ENCODE measurements at places on chromosomes 3 and 15.
A peak's percentile ranks its signal among the peaks of the same experiment; 100 is the strongest.

GRCh38 chr3:139675327-139675726 is 2.4 kb downstream of the NMNAT3 start:
- no peak for DNase-seq

DNA sequence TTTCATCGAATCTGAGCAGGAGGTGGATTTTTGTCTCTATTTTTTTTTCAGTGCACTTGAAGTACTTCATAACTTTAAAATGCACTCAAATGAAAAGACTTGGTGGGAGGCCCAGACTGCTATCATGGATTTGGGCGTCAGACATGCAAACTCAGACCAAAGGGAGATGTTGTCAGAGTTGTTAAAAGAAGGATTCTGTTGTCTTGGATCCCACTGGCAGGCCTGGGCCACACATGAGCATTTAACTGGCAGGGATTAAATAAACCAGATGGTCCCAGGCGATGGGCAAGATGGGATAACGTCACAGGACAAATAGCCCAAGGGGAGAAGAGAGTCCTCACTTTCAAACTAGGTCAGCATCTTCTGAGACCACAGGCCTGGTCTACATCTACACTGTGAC is 15.4 kb downstream of the RTP1 start:
- DNase-seq, result peak; percentile 64

- no peak for DNase-seq
Measured at GRCh38 chr15:53378096-53378800, 381.2 kb downstream of the WDR72 start.

GRCh38 chr15:73286311-73286710 is 82.4 kb downstream of the HCN4 start:
- DNase-seq, result peak; percentile 40

DNA sequence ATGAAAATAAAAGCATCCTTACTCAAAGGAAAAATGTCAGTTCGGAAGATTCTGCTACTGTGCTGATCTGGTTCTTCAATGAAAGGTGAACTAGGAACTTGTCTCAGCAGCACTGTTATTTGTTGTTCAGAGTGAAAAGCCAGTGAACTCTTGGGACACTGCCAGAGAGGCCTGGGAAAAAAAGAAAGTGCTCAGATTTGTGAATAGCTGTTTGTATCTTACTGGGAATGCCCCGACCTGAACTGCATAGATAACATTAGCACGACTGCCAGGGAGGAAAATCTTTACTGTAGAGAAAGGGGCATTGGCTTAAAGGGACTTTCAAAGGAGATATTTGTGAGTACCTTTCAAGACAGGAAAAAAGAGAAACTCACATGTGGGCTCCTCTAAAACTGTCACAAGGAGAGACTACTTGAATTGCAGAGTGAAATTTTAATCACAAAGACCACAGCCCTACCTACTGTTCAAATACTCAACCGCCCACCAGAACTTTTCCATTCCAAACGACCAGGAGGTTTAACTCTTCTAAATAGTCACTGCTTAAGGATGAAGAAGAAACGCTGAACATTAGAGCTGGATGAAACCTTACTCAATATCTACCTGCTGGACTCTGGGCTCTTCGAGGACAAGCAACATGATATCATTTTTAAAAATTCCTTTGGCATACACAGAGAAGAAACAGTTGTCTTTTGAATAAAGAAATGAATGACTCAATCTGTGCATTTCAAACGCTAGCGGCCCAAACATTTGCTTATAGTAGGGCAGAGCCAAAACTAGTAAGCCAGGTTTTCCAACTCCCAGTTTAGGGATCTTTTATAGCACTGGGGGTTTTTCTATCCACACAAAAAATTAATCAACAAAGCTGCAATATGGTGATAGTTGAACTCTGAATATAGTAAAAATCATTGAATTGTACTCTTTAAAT is 13.4 kb downstream of the TAMM41 start:
- no peak for DNase-seq

GRCh38 chr15:60939389-60939788 is 289.7 kb downstream of the RORA start:
- DNase-seq, result no peak

DNA sequence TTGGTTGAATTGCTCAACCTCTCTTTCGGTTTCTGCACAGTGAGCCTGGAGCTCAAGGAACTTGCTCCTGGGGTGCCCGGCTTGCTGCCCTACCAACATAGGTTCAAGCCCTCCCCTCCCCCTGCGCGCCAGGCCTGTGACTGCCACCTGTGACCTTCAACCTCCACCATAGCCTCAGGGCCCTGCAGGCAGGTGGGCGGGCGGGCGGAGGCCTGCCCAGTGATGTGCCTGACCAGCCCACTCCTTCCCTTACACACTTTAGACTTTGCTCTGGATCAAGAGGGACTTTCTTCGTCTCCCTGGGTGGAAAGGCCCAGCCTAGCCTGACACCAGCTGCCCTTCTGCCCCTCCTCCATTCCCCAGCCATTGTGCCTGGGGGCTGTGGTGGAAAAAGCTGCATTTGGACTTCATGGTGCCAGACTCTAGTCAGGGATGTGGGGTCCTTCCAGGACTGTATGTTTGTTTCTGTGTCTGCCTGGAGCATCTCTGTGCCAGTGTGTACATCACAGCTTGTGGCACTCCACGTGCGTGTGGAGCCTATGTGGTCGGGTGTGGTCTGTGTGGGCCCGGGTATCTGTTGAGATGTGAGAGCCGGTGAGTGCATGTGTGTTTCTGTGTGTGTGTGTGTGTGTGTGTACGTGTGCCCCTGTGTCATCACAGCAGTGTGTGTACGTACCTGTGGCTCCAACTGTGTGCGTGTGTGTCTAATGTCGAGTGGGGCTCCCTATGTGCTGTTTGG is 9.5 kb downstream of the PRKCD start:
- no peak for DNase-seq

- DNase-seq, result no peak
Measured at GRCh38 chr3:189360291-189360690, 188.5 kb downstream of the TPRG1 start.

DNA sequence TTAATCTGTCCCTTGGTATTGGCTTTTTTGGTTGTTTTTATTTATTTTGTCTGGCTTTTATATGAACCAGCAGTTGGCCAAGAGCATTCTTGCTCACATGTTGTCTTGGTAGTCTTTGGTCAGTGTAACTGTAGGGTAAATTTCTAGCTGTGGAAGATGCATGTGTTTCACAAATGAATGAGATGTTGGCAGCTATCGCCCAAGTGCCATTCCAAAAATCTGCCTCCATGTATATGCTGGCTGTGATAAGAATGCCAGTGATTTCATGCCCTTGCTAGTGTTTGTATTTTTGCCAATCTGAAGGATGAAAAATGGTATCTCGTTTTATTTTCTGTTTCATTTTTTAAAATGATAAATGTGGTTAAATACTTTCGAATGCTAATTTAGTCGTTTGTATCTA is 50.1 kb downstream of the TLNRD1 start:
- no peak for DNase-seq

- no peak for DNase-seq
Measured at GRCh38 chr3:51708216-51708845, 1.5 kb downstream of the GRM2 start.
